Upper lobe of right lung (tissue), 1 donor: ENCODE measurements at places on chromosomes 1 and 21. TPM values are rescaled to one million over a fixed set of nuclear protein-coding genes. Genes with fewer than 3 reads are reported as not detected.

Gene SMYD3
- total RNA-seq = 27.2 TPM

DNA sequence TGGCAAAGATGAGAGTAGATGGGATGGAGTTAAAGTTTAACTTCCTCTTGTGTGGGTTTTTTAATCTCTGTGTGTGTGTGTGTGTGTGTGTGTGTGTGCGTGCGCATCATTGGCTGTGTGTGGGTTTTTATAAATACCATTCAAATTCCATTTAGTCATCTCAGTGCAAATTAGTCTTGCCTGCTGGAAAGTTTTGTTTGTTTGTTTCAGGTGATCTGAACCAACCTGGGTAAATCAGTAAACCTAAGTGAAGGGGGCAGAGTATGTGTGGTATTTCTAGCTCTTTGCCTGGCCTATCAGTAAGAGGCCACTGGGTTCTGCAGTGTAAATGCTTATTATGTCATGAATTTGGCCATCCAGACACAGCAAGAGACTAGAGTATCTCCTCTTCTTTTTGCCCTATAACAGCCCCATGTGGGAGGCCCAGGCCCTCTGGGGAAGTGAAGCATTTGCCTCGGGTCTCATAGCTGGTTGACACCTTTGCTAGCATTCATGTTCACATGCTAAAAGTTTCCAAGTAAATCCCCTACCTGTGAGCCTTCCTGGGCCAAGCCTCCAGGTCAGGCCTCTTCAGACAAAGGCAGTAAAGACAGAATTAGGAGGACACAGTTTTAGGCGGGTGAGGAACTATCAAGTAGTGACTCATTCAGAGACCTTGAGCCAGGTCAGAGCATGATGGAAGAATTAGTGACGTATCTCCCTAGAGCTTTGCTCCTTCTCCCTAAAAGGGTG lies 14.7 kb downstream of the INTS3 start:
- peak overlapping the region; percentile 30 for H3K27ac ChIP-seq
- H3K36me3 ChIP-seq = peaks cover 81% of the 10 kb centered on the region
- peaks cover 10% of the 10 kb centered on the region for H3K4me1 ChIP-seq
- no peak for DNase-seq
- no peaks in the 10 kb centered on the region for H3K27me3 ChIP-seq
- H3K4me3 ChIP-seq = no peak overlapping the region

- no peak for DNase-seq
- no peaks in the 10 kb centered on the region for H3K27me3 ChIP-seq
- peaks cover 42% of the 10 kb centered on the region for H3K36me3 ChIP-seq
These were observed 35.3 kb downstream of the MTF2 start for GRCh38 chr1:93114391-93114790.

DNA sequence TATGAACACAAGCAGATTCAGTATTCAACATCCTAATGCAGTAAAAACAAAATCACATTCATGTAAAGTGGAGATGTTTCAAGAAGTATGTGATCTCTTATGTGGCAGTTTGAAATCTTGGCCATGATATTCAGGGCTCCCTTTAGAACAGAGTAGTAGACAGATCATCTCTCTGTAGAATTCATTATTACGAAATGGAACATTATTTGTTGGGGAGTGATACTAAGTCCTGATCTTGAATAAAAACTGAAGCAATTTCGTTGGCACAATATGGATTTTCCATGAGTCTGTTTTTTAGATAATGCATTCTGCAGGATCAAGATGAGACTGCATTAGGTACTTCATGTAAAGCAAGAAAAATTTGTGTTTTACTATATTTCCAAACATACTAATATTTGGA lies 264.4 kb upstream of the NRIP1 start:
- H3K4me3 ChIP-seq = no peak overlapping the region
- no peaks in the 10 kb centered on the region for H3K27me3 ChIP-seq
- DNase-seq = no peak
- no peaks in the 10 kb centered on the region for H3K4me1 ChIP-seq
- H3K27ac ChIP-seq = no peak overlapping the region
- no peaks in the 10 kb centered on the region for H3K36me3 ChIP-seq

Gene GRHL3
- 0.55 TPM for total RNA-seq

DNA sequence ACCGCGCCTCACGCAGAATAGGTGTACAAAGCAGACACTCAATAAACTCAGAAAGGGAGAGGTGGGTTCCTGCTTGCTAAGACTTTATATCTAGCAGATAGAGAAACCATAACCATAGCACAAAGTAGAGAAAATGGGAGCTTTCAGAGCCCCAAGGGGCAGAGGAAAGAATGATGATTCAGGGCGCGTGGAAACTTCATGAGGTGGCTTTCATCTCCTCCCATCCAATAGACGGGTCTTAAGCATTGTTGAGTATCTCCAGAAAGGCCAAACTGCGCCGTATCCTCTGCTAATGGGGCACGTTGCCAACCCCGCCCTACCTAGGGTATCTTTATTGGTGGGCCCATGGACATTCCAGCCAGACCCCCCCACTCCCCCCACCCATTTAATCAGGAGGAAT lies 778 bp upstream of the MIXL1 start:
- peaks cover 7% of the 10 kb centered on the region for H3K4me1 ChIP-seq
- no peak overlapping the region for H3K27ac ChIP-seq

DNA sequence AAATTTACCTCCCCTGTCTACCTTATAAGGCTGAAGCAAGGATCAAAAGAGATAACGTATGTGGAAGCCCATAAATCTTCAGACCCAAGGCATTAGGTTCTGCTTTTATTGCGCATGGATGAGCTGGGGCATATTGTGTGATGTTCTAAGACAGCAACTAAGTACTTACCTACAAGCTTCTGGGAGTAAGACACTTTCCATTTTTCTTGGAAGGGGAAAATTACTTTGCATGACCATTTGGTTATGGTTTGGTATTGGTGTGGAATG lies 21.1 kb downstream of the LMOD1 start:
- H3K27me3 ChIP-seq = no peaks in the 10 kb centered on the region
- DNase-seq = no peak
- no peak overlapping the region for H3K27ac ChIP-seq
- no peak overlapping the region for H3K4me3 ChIP-seq
- H3K36me3 ChIP-seq = no peaks in the 10 kb centered on the region

GRCh38 chr1:199113265-199113869 lies 474.5 kb downstream of the PTPRC start:
- H3K4me3 ChIP-seq = no peak overlapping the region
- H3K36me3 ChIP-seq = no peaks in the 10 kb centered on the region
- H3K27me3 ChIP-seq = no peaks in the 10 kb centered on the region

Gene TRAF3IP3
- total RNA-seq = 12.4 TPM

DNA sequence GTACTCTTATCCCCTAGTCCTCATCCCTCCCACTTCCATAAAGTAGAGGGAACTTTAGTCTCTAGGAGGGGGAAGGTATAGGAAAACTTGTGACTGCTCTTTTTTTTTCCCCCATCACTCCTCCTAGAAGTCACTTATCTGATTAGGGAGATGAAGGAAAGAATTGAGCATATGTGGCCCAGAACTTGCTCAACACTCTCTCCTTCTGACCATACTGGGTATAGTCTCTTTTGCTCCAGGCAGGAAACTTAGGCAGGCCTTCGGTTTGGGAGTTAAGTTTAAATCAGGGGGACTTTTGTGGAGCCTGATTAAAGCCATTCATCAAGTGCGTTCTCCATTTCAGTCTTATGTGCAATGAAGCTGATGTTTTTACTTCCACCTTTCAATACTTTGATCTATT lies 5.8 kb downstream of the UBE2U start:
- DNase-seq = no peak
- no peak overlapping the region for H3K4me3 ChIP-seq
- no peak overlapping the region for H3K27ac ChIP-seq
- H3K36me3 ChIP-seq = no peaks in the 10 kb centered on the region
- H3K27me3 ChIP-seq = no peaks in the 10 kb centered on the region

GRCh38 chr21:29033871-29034270 lies 9.4 kb downstream of the USP16 start:
- H3K4me1 ChIP-seq = no peaks in the 10 kb centered on the region
- no peak overlapping the region for H3K4me3 ChIP-seq
- no peak overlapping the region for H3K27ac ChIP-seq
- peaks cover 87% of the 10 kb centered on the region for H3K36me3 ChIP-seq

GRCh38 chr1:246919902-246920301 lies 11.8 kb downstream of the AHCTF1 start:
- no peak for DNase-seq
- no peaks in the 10 kb centered on the region for H3K4me1 ChIP-seq
- H3K36me3 ChIP-seq = peaks cover 31% of the 10 kb centered on the region

Gene LMOD1
- total RNA-seq = 38.3 TPM

Gene TATDN3
- 13.0 TPM for total RNA-seq

- H3K27me3 ChIP-seq = no peaks in the 10 kb centered on the region
- H3K4me1 ChIP-seq = no peaks in the 10 kb centered on the region
- no peaks in the 10 kb centered on the region for H3K36me3 ChIP-seq
These were observed 11.8 kb downstream of the CD101 start for GRCh38 chr1:117013309-117013858.

DNA sequence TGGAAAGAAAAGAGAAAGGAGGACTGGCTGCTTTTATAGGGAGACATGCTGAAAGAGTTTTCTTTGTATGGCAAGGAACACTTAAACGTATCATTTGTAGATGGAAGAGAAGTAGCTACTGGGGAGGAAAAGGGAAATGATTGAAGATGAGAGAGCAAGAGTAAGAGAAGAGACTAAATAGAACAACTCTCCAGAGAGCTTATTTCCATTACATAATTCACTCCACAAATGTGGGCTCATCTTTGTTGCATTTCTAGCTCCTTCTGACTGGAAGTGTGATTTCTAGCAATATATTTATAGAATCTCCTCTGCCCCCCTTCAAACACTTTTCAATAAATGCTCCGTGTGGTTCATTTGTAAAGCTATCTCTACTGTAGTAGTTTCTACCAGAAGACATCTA lies 71.0 kb downstream of the ST6GALNAC5 start:
- no peaks in the 10 kb centered on the region for H3K27me3 ChIP-seq
- no peak overlapping the region for H3K4me3 ChIP-seq
- H3K36me3 ChIP-seq = no peaks in the 10 kb centered on the region
- H3K27ac ChIP-seq = no peak overlapping the region

Gene KRTAP19-8
- total RNA-seq = not detected

DNA sequence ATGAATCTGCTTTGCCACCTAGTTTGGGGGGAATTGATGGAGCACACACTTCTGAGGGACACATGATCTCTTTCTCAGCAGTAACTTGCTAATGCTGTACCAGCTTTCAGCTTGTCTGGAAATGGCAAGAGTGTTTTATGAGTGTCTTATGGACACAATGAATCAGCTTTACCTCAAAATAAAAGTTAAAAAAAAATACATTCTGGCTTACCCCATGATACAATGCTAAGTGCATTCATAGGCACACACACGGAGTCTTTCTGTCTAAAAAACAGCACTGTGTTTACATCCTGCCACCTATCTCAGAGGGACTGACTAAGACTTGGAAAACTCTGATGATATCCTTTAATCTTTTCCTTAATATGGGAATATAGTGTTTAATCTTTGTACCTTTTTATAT lies 455.5 kb upstream of the ADAMTS5 start:
- H3K4me3 ChIP-seq = no peak overlapping the region
- no peaks in the 10 kb centered on the region for H3K27me3 ChIP-seq

Gene AKR7A2
- 39.1 TPM for total RNA-seq

- no peak overlapping the region for H3K4me3 ChIP-seq
- H3K27me3 ChIP-seq = peaks cover 21% of the 10 kb centered on the region
- H3K4me1 ChIP-seq = peaks cover 11% of the 10 kb centered on the region
- no peak overlapping the region for H3K27ac ChIP-seq
These were observed 803 bp upstream of the RHBG start for GRCh38 chr1:156368157-156368658.

- no peaks in the 10 kb centered on the region for H3K4me1 ChIP-seq
- no peak overlapping the region for H3K4me3 ChIP-seq
- no peaks in the 10 kb centered on the region for H3K36me3 ChIP-seq
- H3K27me3 ChIP-seq = no peaks in the 10 kb centered on the region
- no peak overlapping the region for H3K27ac ChIP-seq
These were observed 101.8 kb upstream of the ERG start for GRCh38 chr21:38600106-38600505.

DNA sequence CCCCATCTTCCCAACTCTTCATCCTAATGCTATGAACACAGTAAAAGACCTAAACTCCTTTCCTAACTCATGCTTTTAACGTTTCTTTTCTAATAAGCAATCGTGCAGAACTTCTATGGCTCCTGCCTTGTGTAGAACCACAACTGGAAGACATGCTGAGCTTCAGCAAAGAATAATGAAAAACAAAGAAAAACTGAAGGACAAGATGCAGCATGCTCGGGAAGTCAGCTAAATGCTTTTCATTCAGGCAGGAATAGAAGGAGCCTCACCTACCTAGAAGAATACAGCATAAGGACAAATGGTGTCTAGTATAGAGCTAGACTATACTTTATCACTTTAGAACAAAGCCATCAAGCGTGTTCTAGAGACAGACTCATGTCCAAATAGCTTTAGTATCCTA lies 45.9 kb downstream of the LUZP1 start:
- H3K27ac ChIP-seq = no peak overlapping the region
- peaks cover 23% of the 10 kb centered on the region for H3K4me1 ChIP-seq
- H3K36me3 ChIP-seq = no peaks in the 10 kb centered on the region

Gene OR10J1
- not detected for total RNA-seq

Gene RGS5
- 93.1 TPM for total RNA-seq

DNA sequence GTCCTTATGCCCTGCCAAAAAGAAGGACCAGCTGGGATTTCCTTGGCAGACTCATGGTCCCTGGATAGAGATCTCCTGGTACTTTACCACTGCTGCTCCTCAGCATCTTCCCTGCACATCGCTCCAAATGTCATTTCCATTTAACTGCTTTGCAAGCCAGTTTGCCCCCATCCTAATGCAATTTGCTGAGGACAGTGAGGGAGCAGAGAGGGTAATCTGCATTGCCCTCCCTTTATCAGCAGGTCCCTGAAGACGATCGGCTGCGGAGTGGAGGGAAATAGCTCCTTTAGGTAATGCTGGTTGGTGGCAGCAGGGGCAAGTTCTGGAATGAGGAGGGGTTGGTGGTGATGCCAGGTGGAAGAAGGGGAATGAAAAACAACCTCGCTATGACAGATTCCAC lies 2.7 kb downstream of the PLXNA2 start:
- peaks cover 6% of the 10 kb centered on the region for H3K36me3 ChIP-seq
- H3K27me3 ChIP-seq = no peaks in the 10 kb centered on the region
- H3K27ac ChIP-seq = peak overlapping the region; percentile 88
- H3K4me3 ChIP-seq = peak overlapping the region; percentile 92

DNA sequence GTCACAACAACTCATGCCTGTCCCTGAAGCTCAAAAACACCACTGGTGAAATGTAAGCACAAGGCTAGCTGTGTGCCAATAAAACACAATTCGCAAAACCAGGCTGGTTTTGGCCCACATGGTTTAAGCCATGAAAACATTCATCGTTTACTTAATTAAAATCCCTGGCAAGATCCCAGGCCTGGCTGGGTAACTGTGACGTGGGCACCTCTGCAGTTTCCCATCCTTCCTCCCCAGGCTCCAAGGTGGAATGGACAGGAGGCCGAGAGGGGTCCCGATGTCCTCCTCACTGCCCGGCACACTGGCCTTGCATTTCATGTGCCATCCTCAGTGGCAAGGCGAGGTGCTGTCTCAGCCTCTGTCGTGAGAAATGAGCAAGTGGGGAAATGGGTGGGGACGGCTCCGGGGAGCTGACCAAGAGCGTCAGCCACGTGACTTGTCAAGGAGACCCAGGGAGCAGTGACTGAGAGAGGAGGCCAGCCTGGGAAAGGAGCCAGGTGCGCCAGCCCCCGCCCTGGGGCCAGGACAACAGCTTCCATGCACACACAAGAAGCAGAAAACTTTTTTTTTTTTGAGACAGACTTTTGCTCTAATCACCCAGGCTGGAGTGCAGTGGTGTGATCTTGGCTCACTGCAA lies 153.1 kb upstream of the RAB4A start:
- no peaks in the 10 kb centered on the region for H3K36me3 ChIP-seq
- H3K4me1 ChIP-seq = peaks cover 17% of the 10 kb centered on the region
- peak; percentile 89 for DNase-seq
- no peaks in the 10 kb centered on the region for H3K27me3 ChIP-seq

- H3K27me3 ChIP-seq = no peaks in the 10 kb centered on the region
- H3K27ac ChIP-seq = no peak overlapping the region
These were observed 19.4 kb downstream of the CC2D1B start for GRCh38 chr1:52346653-52347052.

- no peak overlapping the region for H3K27ac ChIP-seq
- H3K4me3 ChIP-seq = no peak overlapping the region
- no peaks in the 10 kb centered on the region for H3K36me3 ChIP-seq
These were observed 139.9 kb downstream of the ASTN1 start for GRCh38 chr1:177024623-177025022.
